ENCODE measurements at places on chromosomes 7 and 10.

DNA sequence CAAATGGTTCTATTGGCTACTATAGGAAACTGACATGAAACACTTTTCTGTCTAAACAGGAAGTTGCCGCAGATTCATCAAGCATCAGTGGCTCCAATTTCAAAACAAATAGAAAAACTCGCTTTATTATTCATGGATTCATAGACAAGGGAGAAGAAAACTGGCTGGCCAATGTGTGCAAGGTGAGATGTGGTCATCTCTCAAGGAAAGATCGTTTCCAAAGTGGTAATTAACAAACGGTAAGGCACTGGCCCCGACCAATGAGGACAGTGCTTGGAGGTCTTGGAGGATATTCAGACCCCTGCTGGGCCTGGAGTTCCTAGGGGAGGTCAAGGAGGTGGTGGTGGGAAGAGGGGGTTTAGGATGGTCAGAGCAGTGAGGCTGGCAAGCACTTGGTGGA, 2.6 kb downstream of the PNLIP start:
- no peak for DNase-seq

DNA sequence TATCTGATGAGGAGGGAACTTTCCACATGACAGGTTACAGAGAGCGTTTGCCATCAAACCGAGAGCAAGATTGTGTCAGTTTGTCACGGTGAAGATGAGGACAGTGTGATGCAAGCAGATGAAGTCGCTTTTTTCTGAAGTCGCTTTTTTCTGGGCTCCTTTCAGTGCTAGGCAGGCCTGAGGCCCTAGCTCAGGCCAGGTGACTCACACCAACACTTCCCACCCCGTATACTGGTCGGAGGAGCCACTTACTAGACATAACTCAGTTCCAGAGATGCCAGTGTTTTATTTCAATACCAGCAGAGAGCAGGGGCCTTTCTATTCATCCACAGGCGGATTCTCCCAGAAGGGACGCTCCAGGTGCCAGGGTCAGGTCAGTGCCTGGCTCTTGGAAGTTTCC, 58.9 kb downstream of the SFMBT2 start:
- DNase-seq = no peak

DNA sequence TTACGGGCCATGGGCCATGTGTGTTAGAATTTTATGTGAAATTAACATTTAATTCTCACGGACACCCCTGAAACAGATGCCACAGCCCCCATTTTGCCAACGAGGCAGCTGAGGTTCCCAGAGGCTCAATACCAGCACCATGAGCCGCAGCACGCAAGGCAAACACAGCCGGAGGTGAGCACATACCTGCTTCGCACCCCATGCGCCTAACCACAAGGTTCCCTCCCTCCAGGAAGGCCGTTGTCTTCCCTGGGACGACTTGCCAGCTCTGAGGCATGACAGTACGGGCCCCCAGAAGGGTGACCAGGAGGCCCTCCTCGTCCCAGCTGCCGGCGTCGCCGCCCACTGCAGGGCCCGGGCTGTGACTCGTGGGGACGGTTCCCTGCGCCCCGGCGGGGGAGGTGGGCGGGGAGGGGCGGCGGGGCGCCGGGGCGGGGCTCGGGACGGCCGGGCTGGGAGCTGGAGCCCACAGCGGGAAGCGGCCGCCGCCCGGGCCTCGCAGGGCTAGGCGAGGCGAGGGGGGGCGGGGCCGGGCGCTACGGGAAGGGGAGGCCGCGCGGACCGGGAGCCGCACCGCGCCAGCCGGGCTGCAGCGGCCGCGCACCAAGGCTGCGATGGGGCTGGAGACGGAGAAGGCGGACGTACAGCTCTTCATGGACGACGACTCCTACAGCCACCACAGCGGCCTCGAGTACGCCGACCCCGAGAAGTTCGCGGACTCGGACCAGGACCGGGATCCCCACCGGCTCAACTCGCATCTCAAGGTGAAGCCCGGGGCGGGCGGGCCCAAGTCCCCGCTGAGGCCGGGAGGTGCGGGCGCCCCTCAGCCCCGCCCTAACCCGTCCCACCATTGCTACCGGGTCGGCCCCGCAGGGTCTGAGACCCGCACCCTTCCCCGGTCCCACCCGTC, at the start of gene CAV2:
Gene CAV2, plus strand, starts transcription at position 571 of the 910 bp plus-strand sequence. Its CDS starts 44 bp downstream, at position 615.
- DNase-seq = no peak

- DNase-seq = no peak
These were observed 920.1 kb upstream of the LRRN3 start for GRCh38 chr7:110170841-110171240.

- no peak for DNase-seq
These were observed 9.3 kb downstream of the CAMK2G start for GRCh38 chr10:73865107-73865458.

DNA sequence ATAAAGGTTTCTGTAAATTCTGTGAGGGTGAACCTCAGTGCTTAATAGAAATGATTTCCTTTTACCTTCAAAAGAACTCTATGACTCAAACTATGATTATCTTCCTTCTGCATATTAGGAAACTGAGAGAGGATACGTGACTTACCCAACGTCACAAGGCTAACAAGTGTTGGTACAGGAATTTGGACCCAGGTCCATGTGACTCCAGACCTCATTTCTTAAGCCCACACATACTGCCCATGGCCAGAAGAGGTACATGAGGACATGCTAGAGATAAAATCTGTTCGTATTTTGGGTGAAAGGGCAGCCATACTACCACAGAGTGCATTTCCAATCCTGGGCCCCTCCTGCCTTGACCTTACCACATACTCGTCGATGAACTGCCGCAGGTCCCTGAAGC, 61.5 kb upstream of the TM9SF3 start:
- DNase-seq = no peak

- DNase-seq = peak; percentile 55
These were observed 66.4 kb downstream of the ST8SIA6 start for GRCh38 chr10:17387861-17388503.

Data from NCI-H1417 treated with DMSO at 0.1 percent for 48 hours (cell line).